WTC11 (cell line): ENCODE measurements at places on chromosomes 7 and 10.
A peak's percentile ranks its signal among the peaks of the same experiment; 100 is the strongest.

DNA sequence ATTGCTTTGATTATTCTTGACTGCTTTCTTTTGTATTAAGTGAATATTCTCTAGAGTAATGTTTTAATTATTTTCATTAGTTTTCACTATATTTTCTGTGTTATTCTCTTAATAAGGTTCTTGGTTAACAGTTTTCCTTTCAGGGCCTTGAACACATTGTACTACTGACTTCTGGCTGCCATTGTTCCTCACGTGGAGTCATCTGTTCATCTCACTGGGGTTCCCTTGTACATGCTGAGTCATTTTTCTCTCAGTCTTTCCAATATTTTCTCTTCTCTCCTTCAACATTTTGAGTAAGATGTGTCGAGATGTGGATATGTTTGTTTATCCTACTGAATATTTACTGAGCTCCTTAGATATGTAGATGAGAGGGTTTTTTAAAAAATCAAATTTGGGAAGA is 400.7 kb downstream of the TCERG1L start:
- DNase-seq: no peak

- no peak for DNase-seq
Measured at GRCh38 chr7:152025937-152026890, 740 bp downstream of the GALNT11 start.

- DNase-seq: no peak
Measured at GRCh38 chr7:25579778-25580075, 351.4 kb upstream of the NPVF start.

- DNase-seq: peak; percentile 42
Measured at GRCh38 chr7:18087026-18087686, 59.5 kb upstream of the PRPS1L1 start.

- no peak for DNase-seq
Measured at GRCh38 chr7:157613575-157614322, 276.9 kb downstream of the DNAJB6 start.

GRCh38 chr7:159179241-159179640 is 34.6 kb upstream of the VIPR2 start:
- no peak for DNase-seq

GRCh38 chr10:112614586-112614985 is 167.6 kb downstream of the VTI1A start:
- no peak for DNase-seq

- DNase-seq: peak; percentile 81
Measured at GRCh38 chr10:118543714-118544400, 51.6 kb downstream of the PRLHR start.

GRCh38 chr7:51139796-51140195 is 176.8 kb downstream of the COBL start:
- no peak for DNase-seq

- DNase-seq: no peak
Measured at GRCh38 chr7:88268051-88268450, 38.6 kb downstream of the STEAP4 start.

- no peak for DNase-seq
Measured at GRCh38 chr10:20004087-20004523, 187.9 kb downstream of the PLXDC2 start.

DNA sequence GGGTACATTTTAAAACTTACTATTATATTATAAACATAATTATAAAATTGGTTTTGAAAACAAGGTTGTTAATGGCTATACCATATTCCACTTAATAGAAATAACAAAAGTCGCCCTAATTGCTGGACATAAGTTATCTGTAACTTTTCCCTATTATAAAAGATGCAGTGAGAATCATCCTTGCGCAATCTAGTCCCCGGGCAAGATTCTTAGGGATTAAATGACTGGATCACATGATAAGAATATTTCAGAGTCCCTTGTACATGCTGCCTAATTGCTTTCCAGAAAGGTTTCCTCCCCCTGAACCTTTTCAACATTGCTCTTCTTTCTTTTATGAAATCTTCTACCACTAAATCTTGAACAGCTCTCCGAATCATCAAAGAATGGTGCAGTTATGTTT is 479.8 kb upstream of the MKI67 start:
- no peak for DNase-seq

DNA sequence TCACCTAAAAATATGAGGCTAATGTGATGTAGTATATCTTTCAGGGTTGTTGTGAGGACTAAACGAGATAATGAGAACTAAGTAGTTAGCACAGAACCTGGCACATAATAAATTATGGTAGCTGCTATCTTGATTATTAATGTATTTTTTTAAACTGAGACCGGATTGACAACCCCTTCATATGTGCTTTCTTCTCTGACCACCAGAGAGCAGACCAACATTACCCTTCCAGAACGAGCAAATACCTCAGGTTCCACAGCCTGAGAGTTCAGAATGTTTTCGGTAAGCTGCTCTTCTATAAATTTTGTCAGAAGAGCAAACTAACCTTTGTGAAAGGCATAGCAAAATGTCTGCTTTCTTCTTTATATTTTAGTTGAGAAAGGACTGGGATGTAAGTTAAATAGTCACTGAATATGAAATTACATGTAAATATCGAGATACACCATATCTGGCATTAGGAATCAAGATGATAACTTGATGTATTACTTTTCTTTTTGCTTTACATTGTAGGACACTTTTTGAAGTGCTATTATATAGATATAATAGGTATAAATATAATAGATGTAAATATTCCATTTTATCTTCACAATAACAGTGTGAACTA is 13.6 kb upstream of the BPGM start:
- DNase-seq: no peak

DNA sequence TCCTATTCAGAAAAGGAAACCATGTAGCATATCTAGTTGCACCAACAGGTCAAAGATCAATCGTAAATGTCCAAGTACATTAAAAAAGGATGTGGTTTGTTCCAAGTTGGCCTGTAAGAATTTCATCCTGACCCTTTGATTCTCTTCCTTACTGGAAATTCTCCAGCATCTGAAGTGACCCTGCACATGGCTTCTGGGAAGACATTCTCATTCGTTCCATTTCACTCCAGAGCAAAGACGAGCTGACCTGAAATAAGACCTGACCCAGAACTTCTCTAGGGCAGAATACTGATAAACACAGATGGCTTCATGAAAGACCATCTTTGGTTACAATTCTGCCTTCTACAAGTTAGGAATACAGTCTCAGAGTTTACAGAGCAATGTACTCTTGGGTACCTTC is 39.8 kb downstream of the ASB4 start:
- no peak for DNase-seq

GRCh38 chr10:67662415-67662814 is 33.6 kb downstream of the CTNNA3 start:
- no peak for DNase-seq

- DNase-seq: no peak
Measured at GRCh38 chr10:78433076-78433595, 399.5 kb downstream of the RPS24 start.

- DNase-seq: no peak
Measured at GRCh38 chr10:86391236-86391840, 24.7 kb upstream of the GRID1 start.

- peak; percentile 8 for DNase-seq
Measured at GRCh38 chr10:132609211-132609610, 71.6 kb downstream of the INPP5A start.

DNA sequence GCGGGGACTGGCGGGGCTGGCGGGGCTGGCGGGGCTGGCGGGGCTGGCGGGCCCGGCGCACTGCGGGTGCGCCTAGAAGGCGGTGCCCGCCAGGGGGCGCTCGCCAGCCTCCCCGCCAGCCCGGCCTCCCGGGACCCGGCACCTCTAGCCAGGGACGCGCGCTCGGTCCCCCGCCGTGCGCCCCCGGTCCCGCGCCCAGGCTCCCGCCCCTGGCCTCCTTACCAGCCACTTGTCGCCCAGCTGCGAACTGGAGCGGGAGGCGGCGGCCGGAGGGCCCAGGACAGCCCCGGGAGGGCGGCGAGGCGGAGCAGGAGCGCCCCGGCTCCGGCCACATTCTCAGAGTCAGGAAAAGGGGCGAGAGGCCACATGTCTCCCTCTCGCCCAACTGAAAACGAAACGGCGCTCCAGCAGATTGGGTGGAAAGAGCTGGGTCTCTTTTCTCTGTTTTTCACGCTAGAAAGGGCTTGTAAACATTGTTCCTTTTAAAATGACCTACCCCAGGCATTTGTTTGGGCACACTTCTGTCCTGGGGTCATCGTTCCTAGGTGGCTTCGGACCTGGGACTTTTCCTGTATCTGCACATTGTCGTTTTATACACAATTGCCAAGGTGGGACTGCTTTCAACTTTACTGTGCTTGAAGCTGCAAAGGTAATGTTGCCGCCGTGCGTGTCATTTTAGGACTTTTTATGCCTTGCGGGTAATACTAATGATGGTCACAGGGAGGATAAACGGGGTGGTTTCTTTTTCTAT is 378 bp upstream of the PRKCQ start:
- peak; percentile 81 for DNase-seq
